ENCODE measurements at places on chromosomes 6 and 20.

GRCh38 chr6:8414844-8415243 is 20.5 kb downstream of the SLC35B3 start:
- DNase-seq = no peak

DNA sequence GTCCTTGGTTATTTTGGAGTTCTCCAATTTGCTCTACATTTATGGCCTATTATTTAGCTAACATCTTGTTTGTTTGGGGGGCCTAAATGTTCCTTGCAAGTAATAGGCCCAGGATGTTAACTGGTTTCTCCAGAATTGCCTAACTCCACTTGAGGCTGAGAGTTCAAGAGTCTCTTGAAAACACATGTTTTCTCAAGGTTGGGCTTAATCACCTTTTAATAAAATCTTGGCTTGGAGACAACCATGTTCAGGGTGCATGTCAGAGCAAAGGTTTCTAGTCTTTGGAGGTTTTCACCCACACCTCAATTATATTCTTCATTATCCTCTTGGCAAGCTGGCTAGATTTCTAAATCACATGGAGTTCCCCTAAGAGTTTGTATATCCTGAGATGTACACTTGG is 54.2 kb downstream of the KLHL31 start:
- no peak for DNase-seq

- no peak for DNase-seq
Measured at GRCh38 chr20:44271915-44272663, 25.0 kb downstream of the GDAP1L1 start.

- DNase-seq = no peak
Measured at GRCh38 chr6:67009818-67010217, 1302.8 kb upstream of the EYS start.

DNA sequence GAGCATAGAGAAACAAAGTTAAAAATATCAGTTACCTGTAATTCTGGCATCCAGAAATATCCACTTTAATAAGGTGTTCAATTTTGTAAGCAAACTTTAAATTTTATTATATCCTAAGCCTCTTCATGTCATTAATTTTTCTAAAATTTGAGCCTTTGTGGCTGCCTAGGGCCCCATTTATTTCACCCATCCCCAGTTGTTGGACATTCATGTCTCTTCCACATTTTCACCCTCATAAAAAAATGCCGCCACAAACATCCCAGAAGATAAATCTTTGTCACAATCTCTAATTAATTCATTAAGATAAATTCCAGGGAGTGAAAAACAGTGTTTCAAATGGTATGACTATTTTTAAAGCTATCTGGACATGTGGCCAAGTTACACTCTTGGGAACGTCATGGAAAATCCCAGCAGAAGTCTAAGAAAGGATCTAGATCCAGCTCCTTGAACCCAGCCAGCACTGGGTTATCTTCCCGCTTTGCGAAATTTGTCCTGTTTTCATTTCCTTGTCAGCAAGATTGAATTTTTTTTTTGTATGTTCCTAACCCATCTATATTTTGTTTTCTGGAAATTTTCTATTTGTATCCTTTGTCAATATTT is 97.2 kb downstream of the TMEM242 start:
- DNase-seq = no peak

DNA sequence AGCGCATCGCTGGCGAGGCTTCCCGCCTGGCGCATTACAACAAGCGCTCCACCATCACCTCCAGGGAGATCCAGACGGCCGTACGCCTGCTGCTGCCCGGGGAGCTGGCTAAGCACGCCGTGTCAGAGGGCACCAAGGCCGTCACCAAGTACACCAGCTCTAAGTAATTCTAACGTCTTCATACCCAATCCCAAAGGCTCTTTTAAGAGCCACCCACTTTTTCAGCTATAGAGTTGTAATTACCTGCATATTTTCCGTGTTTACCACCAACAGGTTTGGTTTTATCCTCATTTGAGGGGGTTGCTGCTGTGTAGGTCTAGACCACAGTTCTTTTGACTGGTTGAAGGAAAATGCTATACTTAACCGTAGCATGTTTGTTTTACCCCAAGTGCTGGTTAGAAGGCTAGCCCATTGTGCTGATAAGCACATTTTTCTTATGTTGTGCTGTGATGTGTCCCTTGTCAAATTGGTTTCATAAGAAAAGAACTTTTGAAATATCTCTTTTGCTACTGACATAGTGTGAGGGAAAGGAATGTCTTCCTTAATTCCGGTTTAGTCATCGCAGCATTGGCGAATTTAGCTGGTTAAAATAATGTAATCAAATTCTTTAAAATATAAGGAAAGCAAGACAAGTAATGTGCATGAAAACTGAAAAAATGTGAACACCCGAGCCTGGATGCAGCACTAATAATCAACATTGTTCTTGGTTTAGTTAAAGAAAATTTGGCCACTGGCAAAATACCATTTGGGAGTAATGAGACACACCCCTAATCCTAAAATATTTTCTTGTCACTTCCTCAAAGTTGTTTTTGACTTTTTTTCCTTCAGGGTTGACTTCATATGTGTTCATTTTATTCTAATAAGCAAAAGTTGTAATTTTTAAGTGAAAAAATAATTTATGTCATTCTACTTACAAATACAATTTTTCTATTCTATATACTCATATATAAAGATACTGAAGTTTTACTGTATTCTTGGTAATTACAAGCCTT is 112.8 kb downstream of the HFE start:
- DNase-seq = peak; percentile 66

DNA sequence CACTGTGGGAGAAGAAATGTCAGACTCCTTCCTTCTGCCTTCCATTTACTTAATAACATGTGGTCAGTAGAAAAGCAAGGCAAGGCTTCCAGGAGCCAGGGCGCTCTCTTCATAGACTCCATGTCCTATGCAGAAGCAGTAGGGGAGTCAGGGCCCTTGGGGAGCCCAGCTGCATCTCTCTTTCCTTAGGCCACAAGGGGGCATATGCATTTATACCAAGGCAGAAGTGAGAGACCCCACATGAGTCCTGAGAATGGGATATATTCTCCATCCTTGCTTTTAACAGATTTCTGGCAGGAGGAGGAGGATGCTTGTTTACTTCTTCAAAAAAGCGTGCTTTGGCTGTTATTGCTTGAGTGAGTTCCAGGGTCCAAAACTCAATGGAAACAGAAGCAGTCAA is 198.5 kb downstream of the HIVEP2 start:
- peak; percentile 7 for DNase-seq

GRCh38 chr20:55103188-55103587 is 627.8 kb downstream of the DOK5 start:
- DNase-seq = no peak

DNA sequence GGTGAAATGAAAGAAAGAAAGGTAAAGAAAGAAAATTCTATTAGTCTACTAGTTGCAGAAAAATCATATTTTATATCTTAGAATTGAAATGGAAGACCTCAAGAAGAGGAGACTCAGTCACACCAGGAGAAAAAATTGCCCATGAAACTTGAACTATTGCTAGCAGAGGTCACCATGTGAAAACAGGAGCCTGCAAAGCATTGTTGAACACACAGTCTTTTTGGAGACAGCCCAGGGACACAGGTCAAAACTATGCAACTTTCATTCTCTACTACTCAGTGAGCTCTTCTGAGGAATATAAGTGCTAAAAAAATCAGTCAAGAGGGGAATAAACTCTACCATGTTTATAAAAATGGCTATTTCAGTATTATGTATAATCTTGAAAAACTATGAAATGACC is 89.8 kb upstream of the TENT5A start:
- DNase-seq = no peak

DNA sequence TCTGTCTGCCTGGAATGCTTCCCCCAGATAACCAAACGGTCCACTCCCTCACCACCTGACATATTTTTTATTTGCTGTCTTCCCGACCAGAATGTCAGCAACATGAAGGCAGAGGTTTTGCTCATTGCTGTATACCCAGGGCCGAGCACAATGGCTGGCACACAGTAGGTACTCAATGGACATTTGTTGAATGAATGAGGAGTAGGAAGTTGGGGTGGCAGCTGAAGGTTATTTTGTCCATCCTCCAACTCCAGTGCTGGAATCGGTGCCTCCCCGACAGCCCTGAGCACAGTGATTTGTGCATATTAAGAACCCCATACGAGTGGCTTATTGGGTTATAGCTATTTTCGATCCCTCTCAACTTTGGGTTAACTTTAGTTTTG is 10.3 kb downstream of the DUSP15 start:
- no peak for DNase-seq

- peak; percentile 20 for DNase-seq
Measured at GRCh38 chr20:52410731-52411234, 219.2 kb upstream of the ZFP64 start.

DNA sequence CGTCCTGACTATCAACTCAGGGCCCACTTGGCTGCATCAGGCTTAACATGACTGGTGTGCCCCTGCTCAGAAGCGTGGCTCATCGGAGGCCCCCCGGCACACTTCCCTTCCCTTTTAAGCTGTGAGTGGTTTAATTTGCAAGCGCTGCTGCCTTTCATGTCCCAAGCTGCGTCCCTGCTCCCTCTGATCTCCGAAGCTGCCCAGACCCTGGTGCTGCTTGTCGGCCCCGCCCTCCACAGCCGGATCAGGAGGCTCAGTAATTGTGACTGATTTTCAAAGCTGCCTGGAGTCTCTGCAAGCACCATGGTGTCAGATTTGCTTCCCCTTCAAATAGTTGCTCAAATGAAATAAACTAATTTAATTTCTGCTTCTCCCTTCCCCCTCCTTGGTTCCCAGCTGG is 71.1 kb downstream of the CDH22 start:
- DNase-seq = no peak

DNA sequence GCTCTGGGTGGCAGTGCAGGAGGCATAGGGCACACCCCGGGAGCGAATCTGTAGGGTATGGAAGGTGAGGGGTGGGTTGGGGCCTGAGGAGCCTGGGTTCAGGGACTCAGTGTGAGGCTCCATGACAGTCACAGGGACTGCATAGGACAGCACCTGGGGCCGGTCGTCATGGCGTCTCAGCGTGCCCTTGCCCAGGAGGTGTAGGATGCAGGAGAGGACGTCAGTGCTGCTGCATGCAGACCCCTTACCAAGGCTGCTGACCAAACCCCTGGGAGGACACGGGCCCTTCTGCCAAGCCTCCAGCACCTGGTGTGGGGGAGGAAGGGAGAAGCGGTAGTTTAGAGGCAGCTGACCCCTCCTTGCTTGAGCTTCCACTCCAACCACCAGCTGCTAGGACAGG is 15.9 kb downstream of the CUL7 start:
- DNase-seq = no peak

DNA sequence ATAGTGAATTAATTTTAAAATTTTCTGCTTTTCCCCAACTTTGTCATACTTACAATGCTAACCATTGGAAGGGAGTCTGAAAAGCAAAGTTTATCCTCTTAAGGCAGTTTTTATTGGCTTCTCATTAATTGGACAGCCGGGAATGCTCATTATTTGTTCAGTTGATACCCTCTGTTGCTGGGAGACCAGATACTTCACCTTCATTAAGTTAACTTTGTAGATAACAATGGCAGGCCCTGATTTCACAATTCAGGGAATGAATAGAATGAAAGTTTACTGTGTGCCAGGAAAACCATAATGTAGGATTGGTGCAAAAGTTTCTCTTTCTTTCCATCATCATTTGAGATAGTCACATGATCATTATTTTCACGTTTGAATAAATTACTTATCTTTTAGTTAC is 49.0 kb downstream of the COL19A1 start:
- no peak for DNase-seq

DNA sequence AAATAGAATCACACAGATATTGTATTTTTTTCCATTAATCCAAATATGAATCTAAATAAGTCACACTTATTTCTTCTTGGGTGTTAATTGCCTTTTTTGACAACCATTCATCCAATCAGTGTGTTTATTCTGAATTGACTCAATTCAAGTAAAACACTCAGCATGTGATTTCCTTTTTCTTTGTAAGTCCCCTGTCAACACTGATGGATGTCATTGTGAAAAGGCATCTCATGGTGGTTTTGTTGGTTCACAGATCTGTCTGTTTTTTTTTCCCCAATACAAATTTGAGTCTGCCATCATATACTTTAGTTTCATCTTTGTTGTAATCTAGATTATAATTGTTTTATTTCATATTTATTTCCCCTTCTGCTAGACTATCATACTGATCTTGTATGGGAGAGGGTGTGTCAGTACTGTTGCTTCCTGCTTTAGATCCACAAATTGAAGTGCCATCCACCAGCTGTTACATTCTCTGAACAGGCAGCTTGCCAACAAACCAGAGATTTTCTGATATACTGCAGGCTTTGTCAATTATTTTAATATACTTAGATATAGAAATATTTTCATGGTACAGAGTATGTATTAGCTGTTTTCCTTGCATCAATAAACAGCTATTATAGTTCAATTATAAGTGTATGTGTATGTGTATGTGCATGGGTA is 64.2 kb upstream of the FLRT3 start:
- no peak for DNase-seq

DNA sequence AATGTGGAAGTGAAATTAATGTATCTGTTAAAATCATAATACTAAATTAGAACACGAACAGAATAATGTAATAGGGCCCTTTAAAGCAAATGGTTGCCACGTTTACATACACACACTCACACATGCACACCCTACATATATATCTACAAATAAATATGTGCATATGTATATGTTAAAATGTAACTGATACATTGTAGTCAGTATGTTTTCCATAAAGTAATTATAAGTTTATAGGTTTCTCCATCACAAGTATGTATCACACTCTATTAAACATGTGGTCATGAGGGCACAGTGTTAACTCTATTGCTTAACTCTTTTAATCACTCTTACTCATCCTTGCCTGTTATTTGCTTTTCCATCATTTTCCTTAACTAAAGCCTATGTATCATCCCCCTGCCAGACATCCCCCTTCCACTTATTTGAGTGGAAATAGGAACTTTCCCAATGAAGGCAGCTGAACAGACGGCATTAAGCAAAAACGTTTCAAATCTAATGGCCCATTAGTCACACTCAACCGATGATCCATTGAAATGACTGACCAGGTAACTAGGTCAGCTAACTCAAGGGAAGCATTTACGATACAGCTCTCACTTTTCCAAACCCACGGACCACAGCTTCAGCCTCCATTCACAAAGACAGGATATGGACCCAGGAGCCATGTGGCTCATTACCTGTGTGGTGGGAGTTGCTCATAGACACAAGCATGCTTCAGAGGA is 89.3 kb downstream of the HAO1 start:
- DNase-seq = no peak

- DNase-seq = peak; percentile 44
Measured at GRCh38 chr20:35238170-35238569, 11.7 kb downstream of the MMP24 start.

DNA sequence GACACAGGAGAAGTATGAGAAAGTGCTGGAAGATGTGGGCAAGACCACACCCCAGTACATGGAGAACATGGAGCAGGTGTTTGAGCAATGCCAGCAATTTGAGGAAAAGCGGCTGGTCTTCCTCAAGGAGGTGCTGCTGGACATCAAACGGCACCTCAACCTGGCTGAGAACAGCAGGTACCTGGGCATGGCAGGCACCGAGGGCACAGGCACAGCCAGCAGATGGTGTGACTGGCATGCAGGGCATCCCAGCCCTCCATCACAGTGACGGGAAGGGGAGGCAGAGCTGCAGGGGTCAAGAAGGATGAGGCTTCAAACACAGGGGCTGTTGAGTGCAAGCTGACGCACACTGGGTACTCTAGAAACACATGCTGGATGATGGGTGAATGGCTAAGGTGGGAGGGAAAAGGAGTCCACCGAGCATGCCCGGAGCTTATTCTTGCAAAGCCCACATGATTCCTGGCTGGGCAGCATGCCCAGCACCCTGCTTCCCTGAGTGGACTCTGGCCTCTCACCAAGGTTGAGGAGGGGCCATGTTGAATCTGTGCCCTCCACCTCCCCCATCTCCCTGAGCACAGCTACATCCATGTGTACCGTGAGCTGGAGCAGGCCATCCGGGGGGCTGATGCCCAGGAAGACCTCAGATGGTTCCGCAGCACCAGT is 26.3 kb downstream of the SPDEF start:
- no peak for DNase-seq

Measured in inflammatory macrophage treated with lipopolysaccharide for 4 hours (primary cell).